ENCODE measurements at places on chromosomes 3 and 15.

DNA sequence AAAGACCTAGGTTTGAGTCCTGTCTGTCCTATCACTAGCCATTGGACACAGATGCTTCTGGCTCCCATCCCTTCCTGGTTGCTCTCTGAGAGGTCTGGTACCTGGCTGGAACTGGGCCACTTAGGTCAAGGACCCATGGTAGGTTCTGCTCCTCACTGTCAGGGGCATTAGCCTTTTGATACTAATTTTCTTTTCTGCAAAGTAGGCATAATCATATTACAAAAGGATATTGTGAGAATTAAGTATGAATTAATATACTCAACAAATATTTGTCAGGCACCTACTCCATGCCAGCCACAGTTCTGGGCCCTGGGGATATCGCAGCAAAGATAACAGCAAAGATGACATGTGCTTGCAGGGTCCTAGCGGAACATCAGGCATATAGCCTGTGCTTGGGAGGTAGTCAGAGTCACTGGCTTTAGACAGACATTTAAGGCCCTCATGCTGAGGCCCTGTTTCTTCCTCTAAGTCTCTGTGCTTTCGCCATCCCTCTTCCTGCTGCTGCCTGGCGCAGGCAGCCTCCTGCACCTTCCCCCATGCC lies 25.6 kb upstream of the LCTL start:
- DNase-seq = no peak

DNA sequence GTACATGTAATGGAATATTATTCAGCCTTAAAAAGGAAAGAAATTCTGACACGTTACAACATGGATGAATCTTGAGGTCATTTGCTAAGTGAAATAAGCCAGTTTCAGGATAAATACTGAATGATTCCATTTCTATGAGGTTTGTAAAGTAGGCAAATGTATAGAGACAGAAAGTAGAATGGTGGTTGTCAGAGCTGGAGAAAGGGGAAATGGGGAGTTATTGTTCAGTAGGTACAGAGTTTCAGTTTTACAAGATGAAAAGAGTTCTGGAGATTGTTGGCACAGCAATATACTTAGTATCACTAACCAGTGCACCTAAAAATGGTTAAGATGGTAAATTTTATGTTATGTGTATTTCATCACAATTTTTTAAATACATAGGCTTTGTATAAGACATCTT lies 60.6 kb downstream of the USP8 start:
- no peak for DNase-seq

DNA sequence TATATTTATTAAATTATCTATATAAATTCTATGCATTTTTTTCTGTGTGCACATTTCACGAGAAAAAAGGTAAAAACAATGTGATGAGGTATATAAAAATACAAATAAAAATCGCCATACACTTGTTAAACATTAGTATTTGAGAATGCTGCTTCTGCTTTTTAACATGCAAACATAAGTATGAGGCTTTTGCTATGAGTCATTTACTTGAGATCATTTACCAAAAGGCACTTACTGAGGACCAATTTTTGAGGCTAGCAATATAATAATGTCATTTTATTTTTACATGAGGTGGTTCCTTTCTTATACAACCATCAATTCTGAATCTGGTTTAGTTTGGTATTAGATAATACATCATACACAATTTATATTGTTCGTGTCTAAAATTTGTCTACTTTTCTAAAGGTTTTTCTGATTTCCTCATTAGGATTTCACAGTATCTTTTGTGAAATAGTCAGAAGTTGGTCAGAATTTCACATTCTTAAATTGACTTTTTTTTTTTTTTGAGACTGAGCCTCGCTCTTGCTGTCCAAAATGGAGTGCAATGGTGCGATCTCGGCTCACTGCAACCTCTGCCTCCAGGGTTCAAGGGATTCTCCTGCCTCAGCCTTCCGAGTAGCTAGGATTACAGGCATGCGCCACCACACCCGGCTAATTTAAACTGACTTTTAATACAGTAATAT lies 25.6 kb downstream of the DCUN1D1 start:
- DNase-seq = no peak

GRCh38 chr3:195907684-195907933 lies 742 bp downstream of the TNK2 start:
- DNase-seq = no peak

DNA sequence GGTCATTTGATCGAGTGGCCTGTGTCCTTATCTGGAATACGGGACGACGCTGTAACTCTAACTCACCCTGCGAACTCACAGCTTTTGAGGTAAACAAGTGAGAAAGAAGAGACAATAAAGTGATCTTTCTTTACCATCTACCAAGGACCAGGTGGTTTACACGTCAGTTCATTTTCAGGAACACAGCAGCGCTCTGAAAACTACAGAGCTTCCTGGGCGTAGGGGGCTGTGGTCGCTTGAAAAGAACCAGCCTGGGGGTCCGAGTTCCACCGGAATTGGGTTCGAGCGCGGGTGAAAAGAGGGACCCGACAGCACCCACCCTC lies 357 bp downstream of the KIAA1143 start:
- no peak for DNase-seq

DNA sequence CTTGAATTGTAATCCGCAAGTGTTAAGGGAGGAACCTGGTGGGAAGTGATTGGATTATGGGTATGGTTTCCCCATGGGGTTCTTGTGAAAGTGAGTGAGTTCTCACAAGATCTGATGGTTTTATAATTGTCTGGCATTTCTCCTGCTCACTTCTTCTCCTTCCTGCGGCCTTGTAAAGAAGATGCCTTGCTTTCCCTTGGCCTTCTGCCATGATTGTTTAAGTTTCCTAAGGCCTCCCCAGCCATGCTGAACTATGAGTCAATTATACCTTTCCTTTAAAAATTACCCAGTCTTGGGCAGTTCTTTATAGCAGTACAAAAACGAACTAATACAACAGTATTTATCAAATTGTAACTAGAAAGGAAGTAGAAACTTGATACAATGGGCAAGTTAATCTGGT lies 31.9 kb downstream of the IFT57 start:
- no peak for DNase-seq

DNA sequence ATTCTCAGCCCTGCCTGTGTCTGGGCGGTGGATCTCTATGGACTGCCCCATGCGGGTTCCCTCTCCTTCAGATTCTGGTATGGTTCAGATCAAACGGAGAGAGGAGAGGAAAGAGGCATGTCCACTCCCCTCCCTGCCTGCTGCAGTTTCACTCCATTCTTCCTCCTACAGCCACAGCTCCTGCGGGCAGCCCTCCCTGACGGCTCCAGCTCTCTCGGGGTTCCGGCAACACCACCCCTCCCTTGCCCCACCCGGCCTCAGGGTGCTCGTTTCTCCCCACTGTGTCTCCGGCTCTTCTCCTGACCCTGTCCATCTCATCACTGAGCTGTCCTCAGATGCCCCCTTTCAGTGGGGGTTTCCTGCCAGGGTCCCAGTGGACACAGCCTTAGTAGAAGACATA lies 13.9 kb downstream of the TRH start:
- DNase-seq = no peak

DNA sequence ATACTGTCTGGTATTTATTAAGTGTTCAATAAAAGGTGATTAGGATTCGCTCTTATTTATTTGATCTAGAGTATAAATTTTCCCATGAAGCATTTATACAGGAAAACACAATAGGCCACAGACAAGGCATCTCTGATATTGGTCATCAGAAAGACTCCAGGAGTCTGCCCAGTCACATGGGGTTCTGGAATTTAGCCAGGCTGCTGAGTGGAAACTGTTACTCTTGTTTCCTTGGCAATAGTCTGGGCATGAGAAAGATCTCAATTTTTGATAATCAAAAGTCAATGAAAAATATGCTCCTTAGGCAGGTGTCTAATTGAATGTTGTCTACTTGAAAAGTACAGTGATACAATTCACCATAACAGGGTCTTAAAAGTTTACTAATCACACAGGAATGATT lies 161.2 kb downstream of the FRMD5 start:
- DNase-seq = peak; percentile 57

GRCh38 chr3:129596194-129597086 lies 10.0 kb downstream of the PLXND1 start:
- DNase-seq = peak; percentile 80

DNA sequence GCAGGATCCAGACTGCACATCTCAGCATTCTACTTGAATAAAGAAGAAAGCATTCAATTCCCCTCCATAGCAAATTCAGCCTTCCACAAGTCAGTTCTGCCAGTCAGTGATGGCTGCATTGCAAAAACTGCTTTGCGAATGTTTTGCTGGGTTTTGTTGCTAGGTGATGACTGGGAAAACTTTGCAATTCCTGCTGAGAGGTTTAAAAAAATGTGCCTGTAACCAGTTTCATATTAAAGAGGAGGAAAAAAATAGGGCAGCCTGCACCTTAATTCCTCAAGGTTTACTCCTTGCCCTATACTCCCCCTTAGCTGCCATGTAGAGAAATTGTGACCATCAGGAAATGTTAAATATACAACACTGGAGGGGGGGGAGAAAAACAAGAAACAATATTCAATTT lies 225.6 kb upstream of the ATP11B start:
- peak; percentile 54 for DNase-seq

DNA sequence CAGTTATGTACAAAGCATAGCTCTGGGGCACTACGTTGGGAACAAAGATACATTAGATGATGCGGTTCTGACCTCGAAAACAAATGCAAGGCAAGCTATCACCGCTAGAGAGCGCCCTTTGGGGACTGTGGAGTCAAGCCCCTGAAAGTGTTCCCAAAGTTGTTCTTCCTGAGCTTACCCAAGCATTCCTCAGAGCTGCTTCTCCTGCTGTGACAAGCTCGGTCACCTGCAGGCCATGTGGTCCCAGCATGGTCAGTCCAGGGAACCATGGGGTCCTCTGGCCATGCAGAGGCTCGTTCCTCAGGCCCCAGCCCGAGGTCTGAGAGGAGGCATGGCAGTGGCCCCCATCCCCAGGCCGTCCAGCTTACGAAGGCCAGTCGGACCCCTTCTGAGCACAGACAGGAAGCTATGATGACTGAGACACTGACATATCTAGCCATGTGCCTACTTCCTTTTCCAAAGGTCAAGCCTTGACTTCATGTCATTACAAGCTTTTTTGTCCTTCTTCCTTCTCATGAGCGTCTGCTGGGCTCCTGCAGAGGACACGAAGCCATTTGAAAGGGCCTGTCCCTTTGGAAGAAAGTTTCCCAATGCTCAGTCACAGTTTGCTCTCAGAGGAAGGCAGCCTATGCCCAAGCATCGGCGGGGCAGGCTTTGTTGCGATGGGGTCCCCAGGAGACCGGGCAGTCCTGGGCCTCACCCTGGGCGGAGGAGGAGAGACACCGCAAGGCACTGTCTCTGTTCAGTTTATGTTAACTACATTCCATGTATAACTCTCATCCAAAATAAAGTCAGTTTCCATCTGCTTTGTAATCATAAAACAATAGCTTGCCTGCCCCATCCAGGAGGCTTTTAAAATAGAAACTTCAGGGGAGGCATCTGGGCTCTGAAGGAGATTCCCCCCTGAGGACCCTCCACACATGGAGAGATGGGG lies 79.3 kb downstream of the ATP10A start:
- DNase-seq = no peak

GRCh38 chr3:71177375-71177774 lies 406.2 kb downstream of the FOXP1 start:
- DNase-seq = no peak

- DNase-seq = no peak
Measured at GRCh38 chr3:30346933-30347320, 259.5 kb upstream of the TGFBR2 start.

DNA sequence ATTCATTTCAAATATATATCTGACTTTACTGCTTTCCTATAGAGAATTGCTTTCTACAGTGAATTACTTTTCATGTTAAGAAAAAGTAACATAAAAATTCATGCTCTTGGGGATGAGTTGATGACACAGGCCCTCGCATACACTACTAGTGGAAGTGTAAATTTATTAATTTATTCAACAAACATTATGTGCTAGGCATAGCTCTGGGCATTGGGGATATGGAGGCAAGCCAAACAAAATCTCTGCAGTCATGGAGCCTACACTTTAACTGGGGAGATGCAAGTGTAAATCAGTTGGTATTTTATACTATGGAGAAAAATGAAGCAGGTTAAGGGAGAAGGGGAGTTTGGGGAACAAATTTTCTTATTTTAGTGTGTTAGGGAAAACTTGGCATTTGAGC lies 340.7 kb downstream of the RAP2B start:
- DNase-seq = no peak

DNA sequence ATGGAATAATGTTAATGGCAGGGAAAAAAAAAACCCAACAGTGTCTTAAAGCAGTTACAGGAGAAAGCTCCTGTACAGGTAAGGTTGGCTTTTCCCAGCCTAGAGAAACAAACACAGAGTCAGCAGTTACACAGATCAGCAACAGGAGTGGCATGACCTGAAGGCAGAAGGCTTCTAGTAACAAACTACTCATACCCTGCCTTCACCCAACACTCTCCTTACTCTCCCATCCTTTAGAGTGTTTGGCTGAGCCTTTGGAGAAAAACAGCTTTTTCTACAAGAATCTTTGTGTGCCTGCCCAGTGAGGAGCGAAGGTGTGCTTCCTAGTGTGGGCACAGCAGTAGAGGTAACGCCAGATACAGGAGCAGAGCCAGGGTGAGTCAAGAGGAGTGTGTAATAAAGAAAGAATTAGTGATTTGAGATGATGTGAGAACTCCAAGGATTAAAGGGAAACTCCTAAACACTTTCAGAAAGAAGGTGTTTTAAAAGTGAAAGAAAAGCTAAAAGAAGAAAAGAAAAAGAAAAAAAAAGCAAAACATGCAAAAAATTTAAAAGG lies 152.7 kb downstream of the POLR2M start:
- DNase-seq = no peak

- no peak for DNase-seq
Measured at GRCh38 chr3:118412503-118412902, 622.1 kb downstream of the IGSF11 start.

GRCh38 chr3:71532639-71533395 lies 50.7 kb downstream of the FOXP1 start:
- DNase-seq = no peak

- DNase-seq = peak; percentile 12
Measured at GRCh38 chr3:186166491-186167288, 57.8 kb upstream of the ETV5 start.

GRCh38 chr3:42276141-42277132 lies 10.5 kb upstream of the CCK start:
- DNase-seq = no peak

DNA sequence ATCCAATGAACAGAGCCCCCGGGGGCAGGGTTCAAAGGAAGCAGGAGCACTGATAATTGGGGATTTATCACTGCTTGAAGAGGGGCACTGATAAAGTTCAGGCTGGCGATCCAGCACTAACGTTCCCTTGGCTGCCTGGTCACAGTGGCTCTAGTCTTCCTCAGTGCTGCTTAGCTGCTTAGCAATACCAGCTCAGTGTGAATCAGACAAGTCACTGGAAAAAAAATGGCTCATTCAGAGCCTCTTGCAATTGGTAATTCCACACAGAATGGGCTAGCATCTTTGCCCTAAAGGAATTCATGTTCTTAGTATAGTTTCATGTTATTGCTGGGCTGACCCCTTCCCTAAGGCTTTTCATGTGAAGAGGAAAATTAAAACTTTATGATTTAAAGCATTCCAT lies 95.7 kb upstream of the SLC2A2 start:
- peak; percentile 20 for DNase-seq

GRCh38 chr3:127831723-127832172 lies 9.4 kb upstream of the MGLL start:
- no peak for DNase-seq
